IMR-90 (cell line): ENCODE measurements at places on chromosomes 5 and 9. TPM values are rescaled to one million over a fixed set of nuclear protein-coding genes. Genes with fewer than 3 reads are reported as not detected.
A peak's percentile ranks its signal among the peaks of the same experiment; 100 is the strongest.

DNA sequence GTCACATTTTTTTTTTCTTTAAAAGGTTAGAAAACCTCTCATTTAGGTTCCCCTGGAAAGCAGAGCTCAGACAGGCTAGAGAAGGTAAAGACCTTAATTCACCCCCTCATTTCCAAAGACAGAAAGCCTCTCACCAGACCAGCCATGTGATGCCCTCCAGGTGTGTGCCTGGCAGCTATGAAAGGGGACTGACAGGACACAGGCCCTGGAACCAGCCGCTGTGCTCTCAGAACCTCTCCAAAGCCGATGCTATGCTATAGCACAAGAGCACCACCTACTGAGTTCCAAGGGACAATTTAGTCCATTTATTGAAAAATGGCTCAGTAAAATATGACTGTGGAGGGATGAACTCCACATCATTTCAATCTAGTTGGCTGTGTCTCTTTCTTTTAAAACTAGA, 48.8 kb downstream of the FANCC start:
- DNase-seq, result peak; percentile 41

- peak; percentile 65 for DNase-seq
These were observed 8.3 kb upstream of the ENC1 start for GRCh38 chr5:74648835-74649293.

GRCh38 chr5:10330511-10331230, 22.8 kb upstream of the MARCHF6 start:
- DNase-seq, result no peak

- peak; percentile 98 for DNase-seq
These were observed 12.7 kb downstream of the CSF2 start for GRCh38 chr5:132086277-132086794.

- peak; percentile 96 for DNase-seq
These were observed 48.5 kb downstream of the NEK6 start for GRCh38 chr9:124306098-124306735.

DNA sequence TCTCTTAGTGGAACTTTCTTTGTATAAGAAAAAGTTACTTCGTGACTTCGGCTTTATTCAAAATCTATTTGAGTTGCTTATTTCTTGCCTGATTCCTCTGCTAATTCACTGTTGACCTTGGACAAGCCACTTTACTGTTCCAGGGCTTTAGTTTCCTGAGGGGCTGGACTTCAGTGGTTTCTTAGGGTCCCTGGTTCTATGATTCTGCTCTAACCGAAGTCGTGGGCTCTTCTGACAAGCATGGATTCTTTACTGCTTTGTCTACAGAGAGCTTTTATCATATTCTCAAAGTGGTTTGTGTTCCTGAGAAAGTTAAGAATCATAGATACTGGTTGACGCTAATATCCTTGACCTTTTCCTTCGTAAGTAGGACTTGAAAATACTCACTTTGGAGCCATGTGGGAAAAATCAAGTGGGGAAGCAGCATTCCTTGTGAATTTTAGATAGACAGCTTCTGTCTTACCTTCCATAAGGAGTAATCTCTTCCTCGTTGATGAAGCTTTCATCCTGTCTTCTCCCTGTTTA, 21.1 kb downstream of the EXOSC2 start:
- DNase-seq, result peak; percentile 41

- no peak for DNase-seq
These were observed 233.7 kb downstream of the ARHGEF28 start for GRCh38 chr5:73859696-73860095.

- DNase-seq, result no peak
These were observed 642.3 kb downstream of the ACTL7B start for GRCh38 chr9:108213511-108213910.

The TXNDC8 gene
- polyA plus RNA-seq, result not detected in 2 replicates

The ANKRD18A gene
- polyA plus RNA-seq, result not detected in 2 replicates

The SHC3 gene
- polyA plus RNA-seq, result 4.5 and 5.9 TPM in 2 replicates

The CCDC192 gene
- not detected in 2 replicates for polyA plus RNA-seq

The ASPN gene
- 0.04 and 0.09 TPM in 2 replicates for polyA plus RNA-seq

The LTC4S gene
- 0.72 and 1.9 TPM in 2 replicates for polyA plus RNA-seq

The GPR21 gene
- not detected in 2 replicates for polyA plus RNA-seq
